ENCODE measurements at places on chromosomes 1 and 21.
A peak's percentile ranks its signal among the peaks of the same experiment; 100 is the strongest.

GRCh38 chr21:25029580-25029979 lies 577.7 kb downstream of the MRPL39 start:
- no peak for DNase-seq

DNA sequence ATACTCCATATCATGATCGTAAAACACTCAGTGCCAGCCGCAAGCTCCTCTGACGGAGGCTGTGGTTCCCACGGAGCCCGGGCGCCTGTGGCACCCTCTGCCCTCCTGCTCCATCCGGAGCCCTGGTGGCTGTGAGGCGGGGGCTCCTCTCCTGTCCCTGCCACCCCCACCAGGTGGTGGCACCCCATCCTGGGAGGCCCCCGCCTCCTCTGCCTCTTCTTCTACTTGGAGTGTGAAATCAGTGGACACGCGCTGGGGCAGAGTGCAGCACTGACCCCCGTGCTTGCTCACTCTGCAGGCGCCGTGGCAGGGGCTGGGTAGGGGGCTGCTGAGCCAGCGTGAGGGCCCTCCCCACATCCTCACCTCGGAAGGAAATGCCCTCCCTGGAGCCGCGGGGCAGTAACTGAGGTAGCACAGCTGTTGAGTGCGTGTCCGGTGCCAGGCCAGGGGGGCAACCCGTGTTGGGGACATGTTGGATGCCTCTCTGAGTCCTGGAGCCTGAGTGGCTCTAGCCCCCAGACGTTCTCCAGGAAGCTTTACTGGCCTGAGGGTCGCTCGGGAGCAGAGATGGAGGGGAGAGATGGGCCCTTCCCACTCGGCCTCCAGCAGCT lies 58.7 kb upstream of the ABCG1 start:
- DNase-seq, result no peak

GRCh38 chr21:41817228-41817627 lies 50.4 kb upstream of the RIPK4 start:
- peak; percentile 29 for DNase-seq

DNA sequence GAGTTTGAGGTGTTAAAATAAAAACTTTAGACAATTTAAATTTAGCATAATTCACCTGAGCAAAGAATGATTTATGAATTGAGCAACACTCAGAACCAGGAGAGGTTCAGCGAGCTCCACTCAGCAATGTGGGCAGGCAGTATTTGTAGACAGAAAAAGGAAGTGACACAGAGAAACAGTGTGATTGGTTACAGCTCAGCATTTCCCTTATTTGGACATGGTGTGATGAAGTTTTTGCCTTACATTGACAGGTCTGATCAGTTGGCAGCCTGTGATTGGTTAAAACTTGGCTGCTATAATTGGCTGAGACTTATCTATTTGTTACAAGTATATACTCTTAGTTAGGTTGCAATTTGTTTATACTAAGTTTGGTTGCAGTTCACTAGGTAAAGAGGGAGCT lies 621.2 kb upstream of the PRMT6 start:
- DNase-seq, result no peak

DNA sequence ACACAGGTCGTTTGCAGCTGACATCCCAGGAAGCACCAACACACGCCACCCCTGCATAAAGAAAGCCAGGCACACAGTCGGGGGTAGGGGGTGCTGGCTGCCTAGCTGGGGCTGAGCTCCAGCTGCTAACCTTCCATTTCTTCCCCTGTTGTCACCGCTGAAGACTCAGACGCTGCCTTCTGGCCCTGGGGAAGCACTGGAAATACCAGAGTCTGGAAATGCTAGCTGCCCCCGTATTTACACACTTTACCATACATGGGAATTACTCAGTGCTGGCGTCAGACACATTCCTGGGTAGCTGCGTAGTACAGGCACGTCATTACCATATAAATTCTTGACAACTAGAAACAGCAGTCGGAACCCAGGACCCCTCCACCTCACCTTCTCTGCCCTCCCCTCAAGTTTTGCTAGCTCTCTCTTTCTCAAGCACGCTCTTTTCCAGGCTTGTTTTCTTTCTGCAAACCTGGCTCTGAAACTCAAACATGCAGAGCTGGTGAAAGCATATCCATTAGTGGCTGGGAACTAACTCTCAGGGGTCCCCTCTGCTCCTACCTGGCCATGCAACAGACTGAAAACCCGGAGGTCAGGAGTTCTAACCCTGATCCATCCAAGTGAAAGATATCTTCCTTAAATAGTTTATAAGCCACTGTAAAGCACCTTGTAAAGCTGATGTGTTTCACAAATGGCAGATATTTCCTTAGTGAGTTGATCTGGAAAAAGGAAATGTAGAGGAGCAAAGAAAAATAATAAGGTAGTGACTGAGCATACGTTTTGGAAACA lies 3.3 kb downstream of the CSRP1 start:
- no peak for DNase-seq

GRCh38 chr1:205041001-205041715 lies 1.9 kb upstream of the CNTN2 start:
- DNase-seq, result no peak

- no peak for DNase-seq
Measured at GRCh38 chr1:21058035-21058793, 118.5 kb downstream of the EIF4G3 start.

GRCh38 chr21:15870819-15871218 lies 141.0 kb downstream of the USP25 start:
- no peak for DNase-seq

- DNase-seq, result no peak
Measured at GRCh38 chr1:39214998-39215873, 10.7 kb downstream of the MACF1 start.

- no peak for DNase-seq
Measured at GRCh38 chr1:11158291-11158690, 30.9 kb upstream of the ANGPTL7 start.

- DNase-seq, result no peak
Measured at GRCh38 chr1:200741551-200742207, 3.0 kb downstream of the CAMSAP2 start.

DNA sequence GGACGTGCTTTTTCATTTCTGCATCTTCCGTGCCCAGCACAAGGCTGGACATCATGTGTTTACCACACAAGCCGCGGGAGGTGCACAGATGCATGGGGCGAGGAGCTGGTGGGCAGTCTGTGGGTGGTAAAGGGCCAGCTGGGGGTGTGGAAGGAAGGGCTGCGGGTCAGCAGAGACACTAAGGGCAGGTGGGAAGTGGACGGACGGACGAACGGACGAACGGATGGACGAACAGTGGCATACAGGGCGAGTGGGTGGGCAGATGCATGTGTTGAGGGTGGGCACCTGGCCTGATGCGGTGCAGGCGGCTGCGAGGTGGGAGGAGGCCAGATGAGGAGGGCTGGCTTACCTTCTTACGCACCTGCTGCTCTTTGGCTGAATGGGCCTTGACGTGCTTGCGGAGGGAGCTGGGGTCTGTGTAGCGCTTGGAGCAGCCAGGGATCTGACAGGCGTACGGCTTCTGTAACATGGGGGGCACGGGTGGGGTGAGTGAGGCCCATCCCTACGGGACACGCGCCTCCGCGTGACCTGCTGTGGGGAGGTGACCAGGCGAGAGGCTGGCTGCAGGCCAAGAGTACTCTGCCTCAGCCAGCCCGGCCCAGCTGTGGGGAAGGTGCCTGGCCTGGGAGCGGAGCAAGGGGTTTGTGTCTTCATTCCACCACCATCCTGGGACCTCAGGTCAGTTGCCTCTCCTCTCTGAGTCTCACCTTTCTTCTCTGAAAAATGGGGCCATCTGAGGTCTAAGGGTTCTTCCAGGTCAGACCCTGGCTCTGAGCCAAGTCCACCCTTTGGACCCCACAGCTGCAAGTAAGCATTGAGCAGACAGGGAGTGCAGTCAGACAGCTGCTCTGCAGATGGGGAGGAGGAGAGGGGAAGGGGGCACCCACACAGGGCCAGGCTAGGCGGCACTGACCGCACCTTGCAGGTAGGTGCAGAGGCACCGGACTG lies 65.5 kb downstream of the DMRTB1 start:
- peak; percentile 75 for DNase-seq

GRCh38 chr1:209455145-209455544 lies 128.4 kb upstream of the CAMK1G start:
- DNase-seq, result no peak
